ENCODE measurements at places on chromosomes 11 and 22.

DNA sequence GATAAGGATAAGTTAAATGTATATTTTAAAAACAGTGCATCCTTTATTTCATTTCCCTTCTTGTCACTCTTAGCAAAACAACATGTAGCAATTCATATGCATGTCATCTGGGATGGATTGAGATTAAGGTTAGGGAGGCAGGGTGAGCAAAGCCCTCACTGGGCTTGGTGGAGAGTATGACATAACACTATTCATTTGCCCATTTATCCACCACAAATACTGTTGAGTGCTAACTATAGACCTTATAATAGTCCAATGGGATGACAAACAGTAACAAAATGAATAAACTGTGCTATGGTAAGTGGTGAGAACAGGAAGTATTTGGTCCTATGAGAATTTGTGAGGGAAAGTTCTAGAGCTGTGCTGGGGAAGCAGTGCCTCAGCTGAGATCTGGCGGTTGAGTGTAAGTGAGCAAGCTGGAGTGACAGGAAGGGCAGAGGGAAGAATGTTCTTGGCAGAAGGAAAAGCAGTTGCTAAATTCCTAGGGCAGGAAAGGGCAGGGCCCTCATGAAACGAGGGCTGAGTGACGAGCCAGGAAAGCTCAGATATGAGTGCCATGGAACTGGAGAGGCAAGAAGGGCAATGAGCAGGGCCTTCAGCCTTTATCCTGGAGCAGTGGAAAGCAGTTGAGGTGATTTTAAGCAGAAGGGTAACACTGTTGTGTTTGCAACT is 6.7 kb downstream of the HSD17B12 start:
- no peak for DNase-seq

DNA sequence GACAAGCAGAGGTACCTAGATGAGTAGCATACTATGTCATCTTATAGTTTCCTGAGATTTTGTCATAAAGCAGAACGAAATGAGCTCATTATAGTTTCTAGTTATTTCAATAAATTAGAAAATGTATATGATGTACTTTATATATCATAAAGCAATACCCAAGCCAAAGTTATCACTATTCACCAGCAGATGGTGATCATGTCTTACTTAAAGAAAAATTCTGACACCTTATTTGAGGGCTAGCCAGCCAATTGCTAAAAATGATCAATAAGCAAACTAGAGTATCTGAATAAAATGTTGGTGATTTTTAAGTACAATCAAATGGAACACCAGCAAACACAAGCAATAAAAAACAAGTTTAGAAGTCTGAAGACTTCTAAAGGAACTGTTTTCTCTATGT is 44.1 kb downstream of the RSF1 start:
- no peak for DNase-seq

DNA sequence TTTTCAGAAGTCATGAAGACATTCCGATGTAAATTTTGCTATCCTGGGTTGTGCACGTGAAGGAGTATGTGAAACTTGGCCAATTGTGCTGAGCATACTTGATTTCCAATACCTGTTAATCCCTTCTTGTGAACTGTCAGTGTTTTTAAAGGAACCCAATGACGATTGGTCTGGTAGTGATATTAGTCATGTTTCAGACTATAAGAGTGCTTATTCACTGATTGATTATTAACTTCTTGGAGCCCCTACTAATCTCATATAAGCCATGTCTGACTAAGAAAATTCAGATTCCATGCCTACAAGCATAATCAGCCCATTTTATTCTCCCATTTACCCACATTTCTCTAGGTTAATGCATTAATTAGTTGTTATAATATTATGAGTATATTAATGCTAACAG is 330.8 kb upstream of the MTNR1B start:
- DNase-seq: no peak

- DNase-seq: no peak
These were observed 12.3 kb upstream of the MPZL2 start for GRCh38 chr11:118276422-118276821.

DNA sequence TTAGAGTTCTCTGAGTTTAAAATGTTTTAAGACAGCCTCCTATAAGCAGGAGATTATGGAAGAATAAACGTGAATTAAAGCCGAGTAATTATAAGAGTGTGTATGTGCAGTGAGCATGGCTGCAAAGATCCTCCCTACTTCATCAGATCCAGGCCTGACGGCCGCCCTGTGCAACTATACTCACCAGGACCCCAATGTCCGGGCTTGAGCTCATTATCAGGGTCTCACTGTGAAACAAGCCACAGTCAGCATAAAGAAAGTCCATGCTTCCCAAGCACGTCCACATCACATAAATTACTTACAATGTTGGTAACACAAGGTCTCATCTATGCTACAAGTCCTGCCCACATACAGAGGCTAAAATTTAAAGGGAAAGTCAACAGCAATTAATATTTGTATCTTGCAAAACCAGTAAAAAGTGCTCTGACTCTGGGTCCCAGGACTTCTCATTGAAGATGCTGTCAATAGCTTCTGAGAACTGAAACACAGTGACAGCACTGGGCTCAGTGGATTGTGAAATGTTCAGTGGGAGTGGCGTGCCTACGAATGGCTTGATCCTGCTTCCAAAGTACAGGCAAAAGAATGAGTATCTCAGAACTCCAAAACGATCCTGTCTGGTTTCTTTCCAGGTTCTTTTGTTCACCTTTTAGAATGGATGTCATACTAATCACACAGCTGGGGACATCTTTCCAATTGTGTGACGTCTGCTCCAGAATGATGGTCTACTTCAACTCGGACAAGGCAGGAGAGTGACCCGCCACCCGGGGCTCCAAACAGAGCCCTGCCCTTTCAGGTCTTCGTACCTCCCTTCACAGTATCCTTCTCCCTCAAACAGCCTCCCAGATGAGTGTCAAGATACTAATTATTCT is 72.1 kb upstream of the ARFGAP3 start:
- DNase-seq: no peak

DNA sequence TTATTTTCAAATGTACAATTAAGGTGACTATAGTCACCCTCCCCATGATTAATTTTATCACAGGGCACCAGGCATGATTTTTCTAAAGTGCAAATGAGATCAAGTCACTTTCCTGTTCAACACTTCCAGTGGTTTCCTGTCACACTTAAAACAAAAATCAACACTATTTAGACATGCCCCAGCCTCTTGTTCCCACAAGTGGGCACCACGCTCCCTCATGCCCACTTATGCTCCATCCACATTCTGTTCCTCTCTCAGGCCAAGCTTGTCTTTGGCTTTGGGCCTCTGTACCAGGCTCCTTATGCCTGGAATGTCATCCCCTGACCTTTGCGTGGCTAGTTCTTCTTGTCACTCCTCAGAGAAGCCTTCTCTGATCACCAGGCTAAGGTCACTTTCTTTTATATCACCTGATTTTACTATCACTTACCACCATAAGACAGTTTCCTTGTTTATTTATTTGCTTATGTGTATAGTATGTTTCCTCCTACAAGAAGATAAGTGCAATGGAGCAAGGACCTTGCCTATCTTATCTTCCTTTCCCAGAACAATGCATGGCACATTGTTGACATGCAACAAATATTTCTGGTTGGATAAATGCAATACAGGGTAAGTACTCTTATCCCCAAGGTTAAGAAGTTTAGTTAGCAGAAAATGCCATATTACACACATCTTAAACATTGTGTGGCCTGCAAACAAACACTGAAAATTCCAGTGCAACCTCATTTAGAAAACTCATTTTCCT is 50.9 kb upstream of the PANX1 start:
- DNase-seq: no peak

DNA sequence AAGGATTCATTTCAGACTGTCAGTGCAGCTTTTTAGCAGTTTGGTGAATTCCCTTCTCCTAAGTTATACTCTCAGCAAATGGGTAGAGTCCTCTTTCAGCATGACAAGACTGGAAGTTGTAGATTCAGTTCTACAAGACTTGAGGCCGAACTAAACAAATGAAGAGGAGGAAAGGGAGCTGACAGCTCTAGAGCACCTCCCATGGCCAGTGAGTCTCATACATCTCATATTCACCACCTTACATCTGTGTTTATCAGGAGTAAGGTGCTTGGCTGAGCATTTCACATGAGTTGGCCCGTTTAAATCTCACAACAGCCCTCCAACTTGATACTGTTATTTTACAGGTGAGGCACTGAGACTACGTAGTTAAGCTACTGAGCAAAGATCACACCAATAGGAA is 30.4 kb downstream of the SEZ6L start:
- DNase-seq: no peak

DNA sequence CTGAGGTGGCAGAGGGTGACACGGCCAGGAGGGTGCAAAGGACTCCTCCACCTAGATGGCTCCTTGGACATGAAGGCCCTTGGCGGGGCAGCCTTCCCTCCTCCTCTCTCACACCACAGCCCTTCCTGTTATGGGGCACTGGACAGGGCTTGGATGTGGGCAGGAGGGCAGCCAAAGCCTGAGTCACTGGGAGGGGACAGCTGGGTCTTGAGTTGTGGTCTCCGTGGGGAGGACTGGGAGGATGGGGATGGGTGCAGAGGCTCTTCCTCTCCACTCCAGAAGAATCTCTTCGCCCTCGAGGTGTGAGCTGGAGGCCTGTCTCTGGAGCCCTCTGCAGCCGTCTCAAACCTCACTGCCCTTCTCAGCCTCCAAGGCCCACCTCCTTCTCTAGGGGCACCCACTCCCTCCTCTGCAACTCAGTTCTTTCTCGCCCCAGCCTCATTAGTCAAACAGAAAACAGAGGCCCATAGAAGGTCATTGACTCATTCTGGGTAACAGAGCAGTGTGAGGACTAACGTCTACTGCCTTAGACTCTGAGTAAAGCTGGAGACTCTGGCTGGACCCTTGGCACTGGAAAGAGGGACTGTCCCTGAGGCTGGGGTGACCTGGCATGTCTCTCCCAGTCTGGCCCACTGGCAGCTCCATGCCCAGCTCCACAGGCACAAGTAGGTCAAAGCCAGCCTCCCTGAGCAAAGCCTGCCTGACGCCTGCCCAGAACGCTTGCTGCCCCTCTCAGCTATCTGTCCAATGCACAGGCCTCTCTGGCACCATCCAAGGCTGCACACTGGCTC is 47.5 kb upstream of the CDON start:
- DNase-seq: no peak

DNA sequence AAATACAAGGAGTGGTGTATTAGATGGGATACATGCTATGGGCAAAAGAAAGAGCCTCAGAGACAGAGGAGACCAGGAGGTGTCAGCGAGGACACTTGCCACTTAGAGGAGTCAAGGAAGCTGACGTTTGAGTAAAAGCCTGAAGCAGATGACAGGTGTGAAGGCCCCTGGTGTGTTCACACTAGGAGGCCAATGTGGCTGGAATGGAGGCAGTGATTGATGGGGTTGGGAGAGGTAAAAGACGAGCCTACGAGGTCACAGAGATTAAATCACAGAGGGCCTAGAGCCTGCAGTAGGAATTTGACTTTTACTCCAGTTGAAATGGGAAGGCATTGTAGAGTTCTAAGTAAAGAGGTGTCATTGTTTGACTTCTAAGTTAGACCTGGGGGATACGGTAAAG is 12.0 kb upstream of the GDPD5 start:
- no peak for DNase-seq

DNA sequence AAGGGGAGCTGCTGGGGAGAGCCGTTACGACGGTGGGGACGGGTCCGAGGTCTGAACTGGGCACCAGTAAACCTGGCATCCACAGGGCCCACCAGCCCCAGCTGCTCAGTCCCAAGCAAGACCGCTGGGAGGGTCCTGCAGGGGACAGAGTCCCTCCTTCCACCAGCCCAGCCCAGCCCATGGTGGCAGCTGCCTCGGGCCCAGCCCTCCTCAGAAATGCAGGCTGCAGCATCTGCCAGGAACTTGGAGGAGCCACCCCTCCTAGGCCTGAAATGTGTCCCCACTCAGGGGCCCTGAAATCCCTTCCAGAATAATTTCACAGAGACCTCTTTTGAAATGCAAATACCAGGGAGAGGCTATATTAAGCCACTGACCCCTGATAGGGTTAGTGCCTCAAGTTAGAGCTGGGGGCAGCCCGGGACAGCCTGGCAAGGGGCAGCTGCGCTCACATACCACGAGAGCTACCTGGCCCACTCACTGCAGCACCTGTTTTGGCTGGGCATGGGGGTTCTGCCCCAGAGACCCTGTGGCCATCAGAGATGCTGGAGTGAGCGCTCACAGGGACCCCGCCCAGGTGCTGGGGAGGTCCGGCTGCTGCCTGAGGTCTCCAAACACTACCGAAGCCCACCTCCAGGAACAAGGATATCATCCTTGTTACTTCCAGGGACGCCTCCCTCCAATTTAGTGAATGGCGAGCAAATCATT is 53.1 kb downstream of the CELSR1 start:
- no peak for DNase-seq

DNA sequence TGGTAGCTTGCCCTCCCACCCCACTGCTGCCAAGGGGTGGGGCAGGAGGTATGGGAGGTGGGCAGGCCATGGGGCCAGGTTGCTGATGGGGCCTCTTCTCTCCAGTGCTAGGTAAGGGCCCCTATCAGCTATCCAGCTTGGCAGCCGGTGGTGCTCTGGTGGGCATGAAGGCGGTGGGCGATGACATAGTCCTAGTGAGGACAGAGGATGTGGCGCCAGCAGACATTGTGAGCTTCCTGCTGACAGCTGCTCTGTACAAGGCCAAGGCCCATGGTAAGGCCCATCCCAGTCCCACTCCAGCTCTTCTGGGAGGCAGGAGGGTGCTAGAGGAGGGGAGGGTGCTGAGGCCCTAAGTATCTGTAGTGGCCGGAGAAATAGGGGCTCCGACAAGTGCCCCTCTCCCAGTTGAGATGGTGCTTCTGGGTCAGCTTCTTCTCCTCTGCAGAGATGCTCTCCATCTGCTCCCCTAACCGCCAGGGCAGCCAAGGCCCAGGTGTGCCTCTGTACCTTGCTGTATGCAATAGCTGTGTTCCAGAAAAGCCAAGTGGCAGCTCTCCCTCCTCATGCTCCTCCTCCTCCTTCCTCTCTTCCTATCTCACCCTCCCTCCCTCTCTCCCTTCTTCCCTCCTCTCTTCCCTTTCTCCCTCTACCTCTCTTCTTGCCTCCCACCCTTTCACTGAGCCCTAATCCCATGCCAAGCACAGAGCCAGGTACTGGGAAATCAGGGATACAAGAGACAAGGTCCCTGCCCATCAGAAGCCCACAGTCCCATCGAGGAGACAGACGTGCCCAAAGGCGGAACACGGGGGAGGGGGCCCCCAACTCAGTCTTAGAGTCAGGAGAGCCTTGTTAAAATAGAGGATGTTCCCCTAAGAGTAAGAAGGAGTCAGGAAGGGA is 55.3 kb downstream of the OTOG start:
- DNase-seq: no peak

DNA sequence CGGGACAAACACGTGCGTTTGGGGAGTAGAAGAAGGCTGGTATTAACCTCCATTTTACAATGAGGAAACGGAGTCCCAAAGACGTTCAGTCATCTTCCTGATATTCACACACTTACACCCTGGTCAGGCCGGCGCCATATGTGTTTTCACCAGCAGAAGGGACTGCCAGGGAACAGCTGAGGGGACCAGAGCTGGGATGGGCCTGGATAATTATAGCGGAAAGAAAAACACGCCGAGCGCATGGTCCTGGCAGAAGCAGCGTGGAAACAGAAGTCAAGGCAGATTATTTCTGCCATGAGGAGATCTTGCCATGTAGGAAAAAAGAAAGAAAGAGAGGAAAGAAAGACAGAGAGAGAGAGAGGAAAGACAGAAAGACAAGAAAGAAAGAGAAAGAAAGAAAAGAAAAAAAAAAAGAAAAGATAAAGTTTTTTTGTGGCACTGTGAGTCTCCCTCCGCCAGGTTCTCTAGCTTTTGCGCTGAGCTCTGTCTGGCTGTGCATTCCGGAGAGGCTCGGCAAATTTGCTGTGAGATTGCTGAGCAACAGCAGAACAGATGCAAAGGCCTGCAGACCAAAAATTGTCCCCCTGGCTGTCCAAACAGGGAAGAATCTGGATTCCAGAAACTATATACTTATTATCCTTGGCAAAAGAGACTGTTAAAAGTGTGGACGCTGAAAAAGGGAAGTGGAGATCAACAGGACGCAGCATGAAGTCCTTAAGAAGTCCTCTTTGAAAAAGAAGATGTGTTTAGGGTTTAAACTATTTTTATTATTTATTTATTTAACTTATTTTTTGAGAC is 1.3 kb upstream of the UCP2 start:
- no peak for DNase-seq

Data from effector CD4-positive, alpha-beta T cell (primary cell).